BJ (cell line): ENCODE measurements at places on chromosomes 3 and 15.

DNA sequence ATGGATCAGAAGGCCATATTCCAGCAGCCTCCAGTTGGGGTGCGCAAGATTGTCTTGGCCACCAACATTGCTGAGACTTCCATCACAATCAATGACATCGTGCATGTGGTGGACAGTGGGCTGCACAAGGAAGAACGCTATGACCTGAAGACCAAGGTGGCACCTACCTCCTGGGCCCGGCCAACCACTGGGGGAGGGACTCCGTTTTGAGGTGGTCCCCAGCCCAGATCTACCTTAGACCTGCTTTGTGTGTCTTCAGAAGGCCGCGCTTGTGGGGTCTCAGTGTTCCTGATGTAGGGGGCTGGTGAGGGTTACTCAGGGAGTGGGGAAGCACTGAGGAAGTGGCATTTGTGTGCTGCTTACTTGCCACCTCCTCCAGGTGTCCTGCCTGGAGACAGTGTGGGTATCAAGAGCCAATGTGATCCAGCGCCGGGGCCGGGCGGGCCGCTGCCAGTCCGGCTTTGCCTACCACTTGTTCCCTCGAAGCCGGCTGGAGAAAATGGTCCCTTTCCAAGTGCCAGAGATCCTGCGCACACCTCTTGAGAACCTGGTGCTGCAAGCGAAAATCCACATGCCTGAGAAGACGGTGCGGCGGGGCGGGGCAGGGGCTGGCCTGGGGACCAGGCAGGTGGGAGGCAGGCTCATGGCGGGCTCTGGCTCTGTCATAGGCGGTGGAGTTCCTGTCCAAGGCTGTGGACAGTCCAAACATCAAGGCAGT lies 45.0 kb downstream of the DHX30 start:
- DNase-seq: no peak

- no peak for DNase-seq
Measured at GRCh38 chr3:16140894-16141285, 33.6 kb upstream of the GALNT15 start.

DNA sequence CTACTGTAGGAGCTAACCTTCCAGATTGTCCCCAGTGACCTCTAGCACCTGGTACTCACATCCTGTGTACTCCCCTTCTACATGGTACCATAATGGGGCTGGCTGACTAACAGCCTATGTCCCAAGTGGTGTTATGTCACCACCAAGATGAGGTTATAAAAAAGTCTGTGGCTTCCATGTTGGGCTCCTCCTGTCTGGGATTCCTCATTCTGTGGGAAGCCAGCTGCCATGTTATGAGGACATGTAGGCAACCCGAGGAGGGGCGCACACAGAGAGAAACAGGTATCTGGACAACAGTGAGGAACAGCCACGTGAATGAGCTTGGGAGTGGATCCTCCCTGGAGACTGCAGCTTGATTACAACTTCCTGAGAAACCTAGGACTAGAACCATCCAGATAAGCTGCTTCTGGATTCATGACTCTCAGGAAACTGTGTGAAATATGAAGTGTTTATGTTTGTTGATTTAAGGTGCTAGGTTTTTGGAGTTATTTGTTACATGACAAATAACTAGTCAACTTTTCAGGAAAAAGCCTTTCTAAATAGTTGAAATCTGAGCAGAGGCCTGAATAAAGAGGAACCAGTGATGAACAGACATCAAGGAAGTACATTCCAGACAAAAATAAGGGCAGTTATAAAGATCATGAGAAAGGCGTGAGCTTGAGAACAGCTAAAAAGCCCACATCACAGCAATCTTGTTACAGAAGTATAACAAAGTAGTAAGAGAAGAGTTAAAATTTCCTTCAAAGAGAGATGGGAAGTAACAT lies 21.7 kb downstream of the GOLIM4 start:
- DNase-seq: no peak

- DNase-seq: no peak
Measured at GRCh38 chr3:73204841-73205240, 143.4 kb downstream of the EBLN2 start.

GRCh38 chr3:42659451-42660130 lies 6.1 kb downstream of the ZBTB47 start:
- no peak for DNase-seq

GRCh38 chr15:29089731-29090616 lies 179.6 kb downstream of the NSMCE3 start:
- no peak for DNase-seq

DNA sequence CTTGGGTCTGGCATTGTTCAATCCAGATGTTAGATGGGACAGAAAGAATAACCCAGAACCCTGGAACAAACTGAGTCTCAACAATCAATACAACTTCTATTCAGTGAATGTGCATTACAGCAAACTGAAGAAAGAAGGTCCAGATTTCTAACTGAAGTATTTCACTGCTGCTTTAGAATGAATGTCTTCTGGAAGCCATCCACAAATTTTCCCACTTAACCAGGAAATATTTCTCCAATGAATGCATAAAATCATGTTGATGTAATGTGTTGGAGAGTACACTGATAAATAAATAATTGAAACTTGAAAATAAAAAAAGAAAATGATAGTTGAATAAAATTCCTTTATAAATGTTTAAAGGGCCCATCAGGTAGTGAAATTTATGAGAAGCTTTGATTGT lies 658.6 kb downstream of the ZBBX start:
- DNase-seq: no peak

DNA sequence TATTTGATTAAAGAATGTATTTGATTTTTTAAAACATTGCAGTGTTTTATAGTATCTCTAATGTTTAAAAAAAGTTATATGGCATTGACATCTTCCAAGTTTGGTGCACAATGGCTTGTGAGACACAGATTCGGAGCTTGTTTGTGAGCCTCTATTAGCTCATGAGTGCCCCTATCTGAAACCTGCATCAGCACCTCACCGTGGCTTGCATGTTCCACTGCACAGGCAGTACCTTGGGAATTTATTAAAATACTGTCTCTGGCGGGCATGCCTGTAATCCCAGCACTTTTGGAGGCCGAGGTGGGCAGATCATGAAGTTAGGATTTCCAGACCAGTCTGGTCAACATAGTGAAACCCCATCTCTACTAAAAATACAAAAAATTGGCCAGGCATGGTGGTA lies 6.8 kb upstream of the RTP2 start:
- DNase-seq: no peak

DNA sequence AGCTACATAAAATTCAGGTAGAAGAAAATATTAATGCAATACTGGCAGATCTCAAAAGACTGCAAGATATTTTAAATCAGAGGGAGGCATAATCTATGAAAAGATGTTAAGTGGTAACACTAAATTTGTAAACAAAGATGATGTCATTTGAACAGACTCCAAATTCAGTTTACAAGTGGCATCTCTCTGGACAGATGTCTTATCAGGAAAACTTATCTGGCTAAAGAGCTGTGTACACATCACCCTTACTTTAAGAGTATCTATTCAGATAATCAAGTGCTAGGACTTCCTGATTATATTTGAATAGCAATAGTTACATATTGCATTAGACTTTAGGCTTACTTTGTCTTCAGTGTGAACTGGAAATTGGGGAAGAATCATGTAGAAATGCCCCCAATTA lies 231.5 kb downstream of the WDR72 start:
- no peak for DNase-seq

- no peak for DNase-seq
Measured at GRCh38 chr15:80464951-80465625, 60.9 kb downstream of the ARNT2 start.

GRCh38 chr3:101732240-101732641 lies 7.8 kb downstream of the CEP97 start:
- no peak for DNase-seq

DNA sequence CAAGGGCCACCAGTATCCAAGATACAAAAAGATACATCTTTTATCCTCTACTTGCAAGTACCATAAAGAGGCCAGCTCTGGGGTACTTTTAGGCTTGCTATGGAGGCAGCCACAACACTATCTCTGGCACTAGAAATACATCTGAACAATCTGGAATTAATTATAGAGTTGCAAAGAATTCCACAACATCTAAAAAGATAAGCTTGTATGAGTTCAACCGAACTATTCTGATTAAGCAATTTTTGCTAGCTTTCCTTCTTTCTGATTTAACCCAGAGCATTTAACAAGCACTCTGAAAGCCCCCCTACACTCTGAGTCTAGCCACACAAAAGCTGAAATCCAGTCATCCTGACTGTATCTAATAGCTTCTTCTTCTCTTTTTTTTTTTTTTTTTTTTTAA lies 95.4 kb downstream of the FRMD5 start:
- no peak for DNase-seq

GRCh38 chr3:146834917-146835316 lies 229.8 kb upstream of the PLSCR5 start:
- DNase-seq: no peak

GRCh38 chr3:121997372-121997771 lies 24.7 kb downstream of the ILDR1 start:
- DNase-seq: no peak

DNA sequence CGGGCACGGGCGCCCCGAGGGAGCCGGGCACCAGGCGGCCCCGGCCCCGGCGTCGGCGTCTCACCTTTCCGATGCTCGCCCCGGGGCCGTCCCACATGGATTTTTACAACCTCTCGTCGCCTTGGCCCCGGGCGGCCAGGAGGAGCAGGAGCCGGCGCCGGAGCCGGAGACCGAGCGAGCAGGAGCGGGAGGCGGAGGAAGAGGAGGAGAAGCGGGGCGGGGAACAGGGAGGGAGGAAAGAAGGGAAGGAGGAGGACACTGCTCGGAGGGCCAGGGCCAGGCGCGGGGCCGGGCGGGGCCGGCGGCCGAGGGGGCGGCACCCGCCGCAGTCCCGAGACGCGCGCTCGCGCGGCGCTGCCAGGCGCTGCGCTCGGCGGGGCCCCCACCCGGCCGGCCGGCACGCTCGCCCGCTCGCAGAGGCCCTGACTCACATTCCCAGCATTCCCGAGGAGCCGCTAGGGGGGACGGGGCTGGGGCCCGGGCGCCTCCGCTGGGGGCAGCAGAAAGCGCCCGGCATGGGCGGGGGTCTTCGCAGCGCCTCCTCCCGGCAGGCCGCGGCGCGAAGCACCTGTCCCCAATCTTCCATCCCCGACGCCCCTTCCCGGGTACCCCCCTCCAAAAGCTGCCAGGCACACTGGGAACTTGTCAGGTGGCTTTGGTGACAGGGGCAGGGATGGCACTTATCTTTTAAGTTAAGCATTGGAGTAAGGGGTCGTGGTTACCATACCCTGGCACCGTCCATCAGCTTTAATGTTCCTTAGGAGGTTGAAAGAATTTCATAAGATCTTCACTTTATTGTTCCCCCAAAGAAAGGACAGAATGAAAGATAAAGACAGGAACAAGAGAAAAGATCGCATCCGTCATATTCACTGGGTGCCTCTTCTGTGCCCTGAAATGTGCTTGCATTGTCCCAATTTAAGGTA lies at the start of gene ERC2:
TSS of gene ERC2 (minus strand) at position 284 of the 923 bp plus-strand sequence.
- no peak for DNase-seq

DNA sequence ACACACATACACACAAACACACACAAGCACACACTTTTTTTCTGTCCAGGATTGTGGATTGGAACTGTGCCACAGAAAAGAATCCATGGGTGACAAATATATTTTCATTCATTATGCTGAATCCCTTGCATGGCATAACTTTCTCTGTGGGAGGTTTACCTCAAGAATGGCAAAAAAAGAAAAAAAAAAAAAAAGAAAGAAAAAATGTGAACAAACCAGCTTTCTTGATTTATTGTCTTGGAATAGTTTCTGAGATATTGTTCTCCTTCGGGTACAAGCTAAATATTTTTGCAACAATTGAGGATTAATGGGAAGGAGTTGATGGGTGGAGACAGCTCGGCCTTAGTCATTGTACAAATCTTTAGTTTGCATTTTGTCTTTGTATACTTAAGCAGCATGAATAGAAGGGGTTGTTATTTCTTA lies 153.1 kb downstream of the GMNC start:
- no peak for DNase-seq

GRCh38 chr3:74435631-74436030 lies 178.8 kb downstream of the CNTN3 start:
- no peak for DNase-seq

DNA sequence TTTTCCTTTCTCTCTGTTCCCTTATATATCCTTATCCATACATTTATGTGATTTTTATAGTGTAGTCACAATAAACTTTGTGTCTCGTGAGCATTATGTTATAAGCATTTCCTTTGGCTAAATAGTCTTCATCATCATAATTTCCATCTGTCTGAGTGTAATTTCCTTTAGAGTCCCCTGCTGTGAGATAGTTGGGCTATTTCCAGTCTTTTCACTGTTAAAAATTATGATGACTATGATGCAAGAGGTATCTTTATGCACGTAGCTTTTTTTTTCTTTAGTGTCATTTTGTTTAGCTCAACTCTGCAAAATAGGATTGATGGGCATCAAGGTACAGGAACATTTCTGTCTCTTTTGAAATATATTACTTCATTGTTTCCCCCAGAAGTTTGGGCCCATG lies 26.9 kb upstream of the CA12 start:
- DNase-seq: no peak

GRCh38 chr3:68874551-68875348 lies 57.6 kb downstream of the TAFA4 start:
- no peak for DNase-seq

DNA sequence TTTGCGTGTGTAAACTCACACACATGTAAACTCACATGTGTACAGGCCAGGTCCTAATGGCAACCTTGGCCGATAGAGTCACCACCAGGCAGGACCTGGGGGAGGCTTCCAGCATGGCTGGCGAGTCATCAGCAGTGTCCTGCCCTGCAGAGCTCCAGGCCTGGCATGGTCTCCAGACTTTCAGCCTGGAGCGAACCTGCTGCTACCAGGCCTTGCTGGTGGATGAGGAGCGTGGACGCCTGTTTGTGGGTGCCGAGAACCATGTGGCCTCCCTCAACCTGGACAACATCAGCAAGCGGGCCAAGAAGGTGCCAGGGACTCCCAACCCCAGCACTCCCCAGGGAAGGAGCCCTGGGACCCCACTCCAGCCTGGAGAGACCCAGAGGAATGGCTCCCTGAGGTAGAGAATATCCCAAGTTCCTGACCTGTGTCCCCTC lies 1.0 kb downstream of the SEMA3B start:
- no peak for DNase-seq

DNA sequence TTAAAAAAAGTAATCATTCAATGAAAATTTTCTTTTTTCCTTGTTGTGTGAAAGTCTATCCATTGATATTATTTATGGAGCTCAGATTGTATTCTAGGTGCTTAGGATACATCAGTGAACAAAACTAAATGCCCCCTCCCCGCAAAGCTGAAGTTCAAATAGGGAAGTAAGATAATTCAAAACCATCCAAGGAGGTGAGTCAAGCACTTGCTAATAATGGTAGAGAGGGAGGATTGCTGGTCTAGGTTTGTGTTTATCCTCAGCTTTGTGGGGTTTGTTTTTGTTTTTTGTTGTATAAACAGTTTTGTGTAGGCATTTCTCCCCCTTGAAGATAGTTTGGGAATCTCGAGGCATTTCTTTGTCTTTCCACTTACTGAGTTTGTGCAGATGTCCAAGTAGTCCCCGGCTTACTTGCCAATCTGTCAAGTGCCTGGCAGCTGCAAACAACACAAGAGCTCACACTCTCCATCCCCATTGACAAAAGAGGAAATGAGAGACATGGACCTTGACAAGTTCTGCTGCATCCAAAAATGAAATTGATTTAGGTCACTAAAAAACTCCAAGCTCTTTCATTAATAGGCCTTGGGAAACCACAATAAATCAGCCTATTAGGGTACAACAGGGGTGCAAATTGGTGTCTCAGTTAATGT lies 575.8 kb upstream of the TBL1XR1 start:
- DNase-seq: no peak
